Progenitor cell of endocrine pancreas (in vitro differentiated cells): ENCODE measurements at places on chromosomes 16 and 17. TPM values are rescaled to one million over a fixed set of nuclear protein-coding genes. Genes with fewer than 3 reads are reported as not detected.

DNA sequence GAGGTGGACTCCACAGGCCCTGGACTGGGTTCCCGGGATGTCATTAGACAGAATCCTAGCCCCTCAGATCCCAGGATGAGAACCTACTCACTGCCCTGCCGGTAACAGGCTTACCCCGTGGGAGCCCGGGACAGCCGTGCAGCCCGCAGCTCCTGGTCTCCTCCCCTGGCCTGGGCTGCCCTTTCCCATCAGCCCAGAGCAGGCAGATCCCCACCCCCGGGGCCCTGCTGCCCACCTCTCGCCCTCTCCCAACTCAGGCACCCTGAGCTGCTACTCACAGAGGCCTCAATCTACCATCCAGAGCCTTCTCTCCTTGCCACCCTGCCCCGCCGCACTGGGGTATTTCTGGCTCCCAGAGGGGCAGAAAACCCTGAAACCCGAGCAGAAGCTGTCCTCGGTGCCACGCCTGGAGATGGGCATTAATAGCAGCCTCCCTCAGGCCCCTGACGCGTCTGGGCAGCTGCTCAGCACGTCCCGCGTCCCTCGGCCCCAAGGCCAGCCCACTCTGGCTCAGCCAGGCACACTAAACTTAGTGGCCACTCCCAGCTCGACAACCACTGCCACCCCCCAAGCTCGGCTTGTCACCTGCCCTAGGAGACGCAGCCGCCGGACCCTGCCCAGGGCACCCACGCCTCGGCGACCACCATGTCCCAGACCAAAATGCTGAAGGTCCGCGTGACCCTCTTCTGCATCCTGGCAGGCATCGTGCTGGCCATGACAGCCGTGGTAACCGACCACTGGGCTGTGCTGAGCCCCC lies at the start of gene CACNG1:
Gene CACNG1 (plus strand): TSS at position 539 of the 757 bp plus-strand sequence. CDS start 107 bp downstream, at position 646.
- DNase-seq: no peak

DNA sequence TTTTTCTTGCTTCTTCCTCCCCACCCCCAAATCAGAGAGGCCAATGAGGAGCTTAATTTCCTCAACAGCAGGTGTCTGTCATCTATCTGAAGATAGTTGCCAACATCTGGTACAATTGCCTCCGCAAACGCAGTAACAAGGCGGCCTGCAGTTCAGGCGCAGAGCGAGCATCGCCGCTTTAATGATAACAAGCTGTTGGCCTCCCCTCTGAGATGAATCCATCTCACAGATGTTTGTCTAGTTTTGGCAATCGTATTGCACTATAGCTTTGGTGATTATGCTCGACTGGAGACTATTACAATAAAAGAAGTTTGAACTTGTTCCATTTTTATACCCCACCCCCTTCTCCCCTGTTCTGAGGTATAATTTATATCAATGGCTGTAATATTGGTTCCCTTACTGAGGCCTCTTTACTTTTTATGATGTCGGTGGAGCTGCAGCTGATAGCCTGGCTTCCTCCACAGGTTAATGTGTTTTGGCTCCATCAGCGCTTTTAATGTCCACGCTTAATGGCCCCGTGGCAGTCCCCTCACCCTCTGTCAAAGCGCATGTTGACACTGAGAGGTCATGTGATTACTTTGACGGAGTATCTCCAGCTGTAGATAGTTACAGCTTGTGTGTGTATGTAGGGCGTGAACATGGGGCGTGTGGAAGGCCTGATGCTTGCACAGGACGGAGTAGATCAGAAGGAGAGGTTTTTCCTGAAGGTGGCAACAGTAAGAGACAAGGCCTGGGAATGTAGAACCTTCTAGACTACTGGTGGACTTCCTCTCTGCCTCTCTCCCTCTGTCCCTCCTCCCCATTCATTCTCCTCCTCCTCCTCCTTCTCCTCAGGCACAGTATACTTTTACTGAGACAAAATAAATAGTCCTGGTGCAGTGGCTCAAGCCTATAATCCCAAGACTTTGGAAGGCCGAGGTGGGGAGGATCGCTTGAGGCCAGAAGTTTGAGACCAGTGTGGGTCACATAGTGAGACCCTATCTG lies 164.7 kb downstream of the MSI2 start:
- DNase-seq: no peak

DNA sequence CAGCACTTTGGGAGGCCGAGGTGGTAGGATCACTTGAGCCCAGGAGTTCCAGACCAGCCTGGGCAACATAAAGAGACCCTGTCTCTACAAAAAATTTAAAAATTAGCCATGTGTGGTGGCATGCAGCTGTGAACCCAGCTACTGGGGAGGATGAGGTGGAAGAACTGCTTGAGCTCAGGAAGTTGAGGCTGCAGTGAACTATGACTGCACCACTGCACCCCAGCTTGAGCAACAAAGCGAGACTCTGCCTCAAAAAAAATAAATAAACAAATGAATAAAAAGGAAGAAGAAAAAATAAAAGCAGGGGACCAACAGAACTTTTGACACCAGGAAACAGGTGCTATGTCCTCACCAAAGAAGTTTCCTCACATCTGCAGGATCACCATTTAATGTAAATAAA lies 14.2 kb downstream of the TERF2 start:
- no peak for DNase-seq

- no peak for DNase-seq
Measured at GRCh38 chr17:17692353-17693252, 11.3 kb downstream of the RAI1 start.

GRCh38 chr16:11871193-11871592 lies 19.9 kb upstream of the RSL1D1 start:
- DNase-seq: no peak

- DNase-seq: no peak
Measured at GRCh38 chr16:16938009-16938408, 532.8 kb downstream of the XYLT1 start.

TBC1D3C gene
- not detected in 2 replicates for total RNA-seq
